ENCODE measurements at places on chromosomes 2 and 18.

DNA sequence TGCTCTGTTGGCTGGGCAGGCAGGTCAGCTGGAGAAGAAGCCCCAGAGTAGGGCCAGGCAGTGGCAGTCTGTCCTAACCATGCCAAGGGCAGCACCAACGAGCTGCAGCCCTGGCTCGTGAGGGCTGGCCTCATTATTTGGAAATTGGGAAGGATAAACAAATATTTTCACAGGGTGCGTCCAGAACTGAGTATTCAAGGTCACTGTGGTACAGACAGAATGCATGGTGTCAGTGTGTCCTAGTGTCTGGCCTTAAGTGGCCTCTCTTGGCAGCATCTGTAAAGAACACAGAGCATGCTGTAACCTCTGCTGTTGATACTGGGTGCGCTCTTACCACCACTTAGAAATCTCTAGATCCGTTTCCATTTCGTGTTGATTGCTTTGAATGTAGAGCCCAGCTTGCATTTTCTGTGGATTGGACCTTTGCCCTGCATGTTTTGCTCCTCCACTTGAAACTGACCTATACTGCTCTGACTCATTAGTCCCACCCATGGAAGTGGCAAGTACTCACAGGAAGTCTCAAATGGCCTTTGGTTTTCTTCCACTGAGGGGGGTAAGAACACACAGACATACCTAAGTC is 88.2 kb downstream of the GREB1L start:
- DNase-seq, result no peak

GRCh38 chr18:41674506-41674905 is 280.5 kb upstream of the PIK3C3 start:
- DNase-seq, result no peak

GRCh38 chr18:78934003-78934402 is 45.6 kb upstream of the SALL3 start:
- no peak for DNase-seq

GRCh38 chr18:71329114-71329513 is 1040.3 kb downstream of the SOCS6 start:
- DNase-seq, result no peak

DNA sequence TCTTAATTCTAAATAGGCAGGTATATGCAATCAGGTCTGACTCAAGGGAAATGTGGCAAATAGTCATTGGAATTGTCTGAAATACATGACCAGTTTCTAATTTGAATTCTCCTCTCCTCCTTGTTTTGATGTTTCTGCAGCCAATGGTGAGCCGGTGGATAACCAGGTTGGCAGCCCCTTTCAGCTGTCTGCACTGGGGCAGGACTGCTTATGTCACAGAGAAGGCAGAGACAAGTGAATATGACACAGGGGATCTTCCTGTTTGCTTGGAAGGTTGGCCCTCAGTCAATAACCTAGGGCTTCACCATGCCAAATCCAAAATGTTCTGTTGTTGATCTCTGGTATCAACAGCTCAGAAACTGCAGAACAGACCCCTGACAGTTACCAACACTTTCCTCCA is 12.1 kb downstream of the MYT1L start:
- DNase-seq, result no peak

GRCh38 chr2:45627911-45628310 is 16.8 kb upstream of the SRBD1 start:
- no peak for DNase-seq

DNA sequence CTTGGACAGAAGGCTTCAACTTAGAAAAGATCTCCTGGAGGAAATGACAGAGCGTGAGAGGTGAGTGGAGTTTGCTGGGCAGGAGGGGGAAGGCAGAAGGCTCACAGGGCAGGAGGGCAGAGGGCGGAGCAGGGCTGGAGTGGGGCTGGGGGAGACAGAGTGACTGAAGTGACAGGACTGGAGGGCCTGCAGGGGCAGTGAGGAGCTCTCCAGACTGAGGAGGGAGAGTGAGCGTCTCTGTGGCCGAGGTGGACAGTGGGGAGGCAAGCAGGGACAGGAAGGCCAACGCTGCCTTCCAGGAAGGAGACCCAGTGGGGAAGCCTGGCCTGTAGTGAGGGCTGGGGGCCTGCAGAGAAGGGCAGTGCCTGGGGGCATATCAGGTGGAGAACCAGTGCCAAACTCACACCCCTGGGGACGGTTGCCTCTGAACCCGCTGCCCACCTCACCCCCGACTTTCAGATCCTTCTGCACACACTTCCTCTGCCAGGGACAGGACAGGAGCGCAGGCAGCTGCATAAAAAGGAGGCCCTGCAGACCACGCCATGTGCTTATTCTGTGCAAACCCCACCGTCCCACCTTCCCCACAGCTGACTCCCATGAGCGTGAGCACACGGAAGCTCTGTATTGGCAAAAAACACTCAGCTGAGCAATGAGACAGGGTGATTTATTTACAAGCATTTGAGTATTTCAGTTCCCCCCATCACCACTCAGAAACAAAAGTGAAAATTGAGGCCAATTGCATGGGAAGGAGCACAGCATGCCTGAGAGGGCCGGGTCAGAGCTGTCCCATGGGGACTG is 244.3 kb downstream of the FAM210A start:
- DNase-seq, result no peak

- no peak for DNase-seq
Measured at GRCh38 chr18:37334631-37335408, 230.8 kb downstream of the CELF4 start.

- DNase-seq, result no peak
Measured at GRCh38 chr2:129611471-129611870, 368.0 kb upstream of the RAB6C start.

- DNase-seq, result no peak
Measured at GRCh38 chr18:26813043-26813442, 52.5 kb downstream of the AQP4 start.

GRCh38 chr2:115122701-115123100 is 680.3 kb downstream of the DPP10 start:
- no peak for DNase-seq

DNA sequence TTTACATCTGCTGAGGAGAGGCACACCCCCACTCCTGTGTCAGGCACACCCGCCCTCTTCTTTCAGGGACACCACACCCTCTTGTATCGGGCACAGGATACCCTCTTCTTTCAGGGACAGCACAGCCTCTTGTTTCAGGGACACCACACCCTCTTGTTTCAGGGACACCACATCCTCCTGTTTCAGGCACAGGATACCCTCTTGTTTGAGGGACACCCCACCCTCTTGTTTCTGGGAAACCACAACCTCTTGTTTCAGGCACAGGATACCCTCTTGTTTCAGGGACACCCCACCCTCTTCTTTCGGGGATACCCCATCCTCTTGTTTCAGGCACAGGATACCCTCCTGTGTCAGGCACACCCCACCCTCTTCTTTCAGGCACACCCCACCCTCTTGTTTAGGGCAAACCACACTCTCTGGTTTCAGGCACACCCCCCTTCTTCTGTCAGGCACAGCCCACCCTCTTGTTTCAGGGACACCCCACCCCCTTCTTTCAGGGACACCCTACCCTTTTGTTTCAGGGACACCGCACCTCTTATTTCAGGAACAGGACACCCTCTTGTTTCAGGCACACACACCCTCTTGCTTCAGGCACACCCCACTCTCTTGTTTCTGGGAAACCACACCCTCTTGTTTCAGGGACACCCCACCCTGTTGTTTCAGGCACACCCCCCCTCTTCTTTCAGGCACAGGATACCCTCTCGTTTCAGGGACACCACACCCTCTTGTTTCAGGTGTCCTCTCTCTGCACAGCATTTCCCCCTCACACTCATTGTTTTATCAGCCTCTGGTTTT is 96.2 kb downstream of the TPO start:
- no peak for DNase-seq

- DNase-seq, result no peak
Measured at GRCh38 chr18:57819671-57820460, 16.8 kb upstream of the ATP8B1 start.

GRCh38 chr2:70988151-70988550 is 6.5 kb downstream of the TEX261 start:
- DNase-seq, result no peak

GRCh38 chr2:100855084-100855483 is 35.1 kb downstream of the NPAS2 start:
- no peak for DNase-seq

GRCh38 chr2:203510941-203511305 is 24.2 kb downstream of the RAPH1 start:
- no peak for DNase-seq

DNA sequence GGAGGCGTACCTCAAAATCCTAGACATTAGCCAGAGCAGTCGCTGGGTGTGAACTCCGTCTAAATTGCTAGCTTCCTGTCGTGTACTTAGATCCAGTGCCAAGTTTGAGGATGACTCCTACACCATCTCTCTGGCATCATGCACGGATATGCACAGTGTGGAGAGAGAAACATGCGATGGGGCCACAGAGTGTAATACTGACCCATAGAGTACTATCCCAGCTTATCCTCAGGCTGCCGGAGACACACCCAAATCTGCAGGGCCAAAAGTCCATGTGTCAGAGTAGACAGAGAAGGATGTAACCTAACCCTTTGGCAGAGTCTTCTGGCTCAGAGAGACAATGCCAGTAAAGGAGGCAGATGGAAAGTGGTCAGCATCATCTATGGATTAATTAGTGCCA is 84.2 kb downstream of the ARL4C start:
- no peak for DNase-seq

GRCh38 chr18:58048081-58048642 is 4.1 kb downstream of the NEDD4L start:
- no peak for DNase-seq

DNA sequence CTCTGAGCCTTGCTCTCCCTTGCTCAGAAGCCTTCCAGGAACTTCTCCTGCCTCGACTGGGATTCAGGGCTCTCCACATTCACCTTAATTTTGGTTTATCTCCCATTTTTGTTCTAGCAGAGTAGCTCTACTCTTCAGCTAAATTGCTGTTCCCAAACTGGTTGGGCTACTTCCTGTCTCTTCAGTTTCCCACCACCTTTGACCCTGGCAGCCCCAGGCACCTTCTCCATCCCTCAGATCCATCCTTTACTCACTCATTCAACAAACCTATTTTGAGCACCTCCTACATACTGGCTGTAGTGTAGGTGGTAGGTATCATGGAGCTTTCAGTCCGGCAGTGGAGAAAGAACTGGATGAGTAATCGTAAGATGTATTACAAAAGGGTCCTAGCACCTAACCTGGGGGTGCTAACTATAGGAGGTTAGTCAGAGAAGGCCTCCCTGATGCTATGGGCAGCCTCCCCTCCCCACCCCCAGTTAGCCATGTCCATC is 26.3 kb downstream of the MERTK start:
- no peak for DNase-seq

DNA sequence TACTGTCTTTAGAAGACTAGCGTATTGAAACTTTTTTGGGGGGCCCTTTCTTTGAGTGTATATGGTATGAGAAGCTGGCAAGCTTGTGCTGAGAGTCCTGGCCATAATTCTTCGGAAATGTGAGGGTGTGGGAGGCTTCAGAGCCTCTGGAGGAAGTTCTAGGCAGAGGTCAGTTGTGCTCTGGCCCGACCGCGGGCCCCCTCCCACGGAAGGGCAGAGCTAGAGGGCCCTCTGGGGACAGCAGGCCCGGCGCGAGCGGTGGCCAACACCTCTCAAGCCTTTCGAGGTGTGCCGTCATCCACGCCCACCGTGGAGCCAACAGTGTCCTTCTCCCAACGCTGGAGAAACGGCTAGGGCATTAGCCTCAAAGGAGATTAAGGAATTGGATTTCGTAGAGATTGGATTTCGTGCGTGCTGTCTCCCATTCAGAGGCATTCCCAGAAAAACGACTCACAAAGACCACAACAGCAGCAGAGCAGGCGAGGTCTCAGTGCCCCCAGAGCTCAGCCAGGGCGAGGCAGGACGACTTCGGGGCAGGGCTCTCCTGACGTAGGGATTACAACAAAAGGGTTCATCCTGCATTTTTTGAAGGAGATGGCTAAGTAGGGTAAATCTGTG is 2.2 kb upstream of the MTCL1 start:
- DNase-seq, result no peak

- DNase-seq, result no peak
Measured at GRCh38 chr2:144759746-144760145, 239.8 kb upstream of the ZEB2 start.

- DNase-seq, result no peak
Measured at GRCh38 chr2:203649176-203649814, 57.1 kb upstream of the CD28 start.

GRCh38 chr2:122748552-122749011 is 993.1 kb downstream of the TSN start:
- DNase-seq, result no peak

- no peak for DNase-seq
Measured at GRCh38 chr2:144713410-144713809, 193.5 kb upstream of the ZEB2 start.

DNA sequence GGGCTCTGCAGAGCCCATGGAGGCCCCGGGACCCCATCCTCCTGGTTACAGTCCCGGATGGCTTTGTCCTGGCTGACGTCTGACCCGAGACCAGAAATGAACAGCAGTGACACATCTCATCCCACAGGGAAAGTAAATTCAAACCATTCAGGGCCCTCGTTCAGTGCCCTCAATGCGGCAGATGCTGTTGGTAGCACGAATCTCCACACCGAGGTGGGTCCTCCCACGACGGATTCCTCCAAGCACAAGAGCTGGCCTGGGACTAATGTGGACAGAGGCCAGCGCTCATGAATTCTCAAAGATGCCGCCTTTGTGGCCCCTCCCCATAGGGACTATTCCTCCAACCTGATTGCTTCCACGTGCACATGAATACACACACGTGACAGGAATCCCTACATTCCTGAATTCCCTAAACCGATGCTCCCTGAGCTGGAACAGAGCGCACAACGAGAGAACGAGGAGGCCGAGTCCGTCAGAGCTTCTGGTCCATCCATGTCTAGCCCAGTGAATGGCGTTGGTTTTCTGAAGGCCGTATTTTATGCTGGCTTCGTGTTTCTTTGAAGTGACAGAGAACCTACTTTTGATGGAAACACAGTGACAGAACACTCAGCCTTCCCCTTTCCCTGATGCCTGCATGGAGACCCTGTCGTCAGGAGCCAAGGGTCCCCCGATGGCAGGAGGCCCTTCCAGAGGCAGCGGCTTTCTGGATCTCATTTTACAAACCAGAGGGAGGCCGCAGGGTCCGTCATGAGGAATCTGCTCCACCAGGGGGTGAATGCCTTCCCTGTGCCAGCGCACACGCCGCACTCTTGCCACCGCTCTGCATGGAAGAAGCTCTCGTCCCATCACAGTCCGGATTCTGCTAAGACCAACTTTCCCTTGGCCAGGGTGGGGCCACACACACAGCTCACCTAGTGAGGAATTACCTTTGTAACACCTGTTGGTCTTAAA is 64.3 kb upstream of the SNTG2 start:
- DNase-seq, result no peak

DNA sequence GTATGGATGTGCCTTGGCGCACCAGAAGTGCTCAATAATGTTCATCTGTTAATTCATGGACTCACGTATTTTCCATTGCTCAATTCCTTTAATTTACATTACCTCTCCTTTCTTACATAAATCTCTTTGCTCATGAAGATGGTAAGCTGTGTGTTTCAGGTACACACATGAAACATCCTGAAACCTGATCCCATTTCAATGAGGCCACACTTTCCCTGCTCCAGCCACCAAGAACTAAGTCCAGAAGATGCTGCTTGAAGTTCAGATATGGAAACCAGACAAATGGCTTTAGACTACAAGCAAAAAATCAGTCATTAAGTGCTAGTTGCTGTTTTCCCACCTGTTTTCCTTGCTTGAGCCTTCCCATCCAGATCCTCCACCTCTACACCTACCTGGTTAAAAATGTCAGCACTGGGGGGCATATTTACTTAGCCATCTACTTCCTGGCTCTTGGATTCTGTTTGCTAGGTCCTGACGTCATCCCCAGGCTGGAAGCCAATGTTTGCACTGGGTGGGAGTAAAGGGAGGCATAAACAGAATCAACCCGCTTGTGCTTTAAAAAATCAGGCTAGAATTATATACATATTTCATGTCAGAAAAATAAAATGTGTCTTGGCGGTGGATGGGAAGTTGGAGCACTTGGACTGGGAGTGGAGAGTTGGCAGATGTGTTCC is 309.7 kb downstream of the OSR1 start:
- no peak for DNase-seq
